ENCODE measurements at places on chromosomes 11 and 22. TPM values are rescaled to one million over a fixed set of nuclear protein-coding genes. Genes with fewer than 3 reads are reported as not detected.

DNA sequence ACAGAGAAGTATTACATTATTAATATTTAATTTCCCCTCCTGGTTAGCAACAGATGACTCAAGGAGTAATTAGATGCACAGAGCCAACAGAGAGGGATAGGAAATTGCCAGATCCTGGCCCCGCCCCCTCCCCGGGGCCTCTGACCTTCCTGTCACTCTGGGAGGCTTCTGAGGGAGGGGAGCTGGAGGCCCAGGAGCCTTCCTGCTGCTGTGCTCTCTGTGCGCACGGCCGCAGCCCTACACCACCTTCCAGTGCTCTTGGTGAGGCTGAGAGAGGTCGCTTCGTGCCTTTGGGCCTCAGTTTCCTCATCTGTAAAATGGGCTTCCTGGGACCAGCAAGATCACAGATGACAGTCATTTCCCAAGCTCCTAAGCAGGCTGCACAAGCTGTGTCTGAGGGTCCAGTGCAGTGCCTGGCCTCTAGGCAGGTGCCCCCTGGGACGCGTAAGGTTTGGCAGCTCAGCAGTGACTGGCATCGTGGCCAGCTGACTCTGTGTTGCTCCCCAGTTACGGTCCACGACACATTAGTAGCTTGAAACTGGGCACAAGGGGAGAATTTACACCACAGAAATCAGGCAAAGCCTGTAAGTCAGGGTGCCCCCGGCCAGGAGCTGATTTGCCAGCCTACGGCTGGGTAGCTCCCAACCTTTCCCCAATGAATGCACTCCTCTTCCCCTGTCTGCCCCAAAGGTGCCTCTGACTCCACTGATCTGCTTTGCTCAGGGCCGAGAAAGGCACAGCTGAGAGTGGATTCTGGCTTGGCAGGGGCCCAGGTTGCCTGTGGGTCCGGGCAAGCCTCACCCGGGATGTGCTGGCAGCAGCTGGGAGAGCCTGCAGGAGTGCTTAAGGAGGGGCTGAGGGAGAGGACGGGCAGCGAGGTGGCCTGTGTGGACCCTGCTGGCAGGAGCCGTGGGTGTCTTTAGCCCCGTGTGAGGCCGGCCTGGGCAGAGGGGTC, 2.3 kb downstream of the ADORA2A start:
- H3K4me1 ChIP-seq: peaks cover 71% of the 10 kb centered on the region
- peak overlapping the region; percentile 94 for H3K27ac ChIP-seq
- peak; percentile 82 for DNase-seq
- H3K27me3 ChIP-seq: no peaks in the 10 kb centered on the region

DNA sequence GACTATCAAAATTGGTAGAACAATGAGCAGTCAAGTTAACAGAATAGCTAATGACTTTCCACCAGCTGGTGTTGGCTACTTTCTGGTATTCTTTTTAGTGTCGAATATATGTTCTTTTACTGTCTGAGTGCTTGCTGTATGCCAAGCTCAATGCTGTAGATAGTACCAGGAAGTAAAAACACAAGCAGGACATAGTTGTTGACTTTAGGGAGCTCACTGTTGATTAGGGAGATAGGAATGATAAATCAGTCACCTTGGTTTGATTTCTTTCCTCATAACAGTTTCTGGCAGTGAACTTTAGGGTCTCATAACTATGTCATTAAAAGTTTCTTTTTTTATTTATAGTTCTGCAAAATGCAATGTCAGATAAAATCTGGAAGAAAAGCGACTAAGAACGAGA, 9.0 kb downstream of the HMGXB4 start:
- H3K27me3 ChIP-seq: no peaks in the 10 kb centered on the region
- DNase-seq: no peak
- H3K27ac ChIP-seq: no peak overlapping the region
- H3K36me3 ChIP-seq: peaks cover 45% of the 10 kb centered on the region

DNA sequence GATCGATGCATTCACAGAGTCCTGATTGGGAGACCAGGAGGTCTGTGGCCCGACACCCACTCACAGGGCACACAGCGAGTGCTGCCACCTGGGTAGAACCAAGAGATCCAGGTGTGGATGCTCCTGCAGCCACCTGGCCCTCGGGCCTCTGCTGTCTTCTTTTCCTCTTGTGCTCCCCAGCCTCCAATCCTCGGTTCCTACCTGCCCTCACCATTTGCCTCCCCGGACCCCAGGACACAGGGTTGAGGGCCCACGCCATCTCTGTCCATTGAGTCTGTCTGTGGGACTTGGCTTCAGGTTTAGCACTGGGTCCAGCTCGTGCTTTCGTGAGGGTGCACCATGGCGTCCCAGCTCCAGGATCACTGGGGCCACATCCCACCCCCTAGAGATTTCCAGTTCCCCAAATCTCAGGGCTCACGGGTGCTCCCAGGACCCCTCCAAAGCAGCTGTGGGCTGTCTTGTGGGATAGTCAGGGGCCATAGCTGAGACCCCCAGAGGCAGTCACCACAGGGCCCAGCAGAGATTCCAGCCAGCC, 591.1 kb downstream of the BRD1 start:
- H3K36me3 ChIP-seq: no peaks in the 10 kb centered on the region
- H3K4me3 ChIP-seq: no peak overlapping the region
- H3K27ac ChIP-seq: no peak overlapping the region
- peaks cover 6% of the 10 kb centered on the region for H3K27me3 ChIP-seq
- no peaks in the 10 kb centered on the region for H3K4me1 ChIP-seq
- DNase-seq: no peak

DNA sequence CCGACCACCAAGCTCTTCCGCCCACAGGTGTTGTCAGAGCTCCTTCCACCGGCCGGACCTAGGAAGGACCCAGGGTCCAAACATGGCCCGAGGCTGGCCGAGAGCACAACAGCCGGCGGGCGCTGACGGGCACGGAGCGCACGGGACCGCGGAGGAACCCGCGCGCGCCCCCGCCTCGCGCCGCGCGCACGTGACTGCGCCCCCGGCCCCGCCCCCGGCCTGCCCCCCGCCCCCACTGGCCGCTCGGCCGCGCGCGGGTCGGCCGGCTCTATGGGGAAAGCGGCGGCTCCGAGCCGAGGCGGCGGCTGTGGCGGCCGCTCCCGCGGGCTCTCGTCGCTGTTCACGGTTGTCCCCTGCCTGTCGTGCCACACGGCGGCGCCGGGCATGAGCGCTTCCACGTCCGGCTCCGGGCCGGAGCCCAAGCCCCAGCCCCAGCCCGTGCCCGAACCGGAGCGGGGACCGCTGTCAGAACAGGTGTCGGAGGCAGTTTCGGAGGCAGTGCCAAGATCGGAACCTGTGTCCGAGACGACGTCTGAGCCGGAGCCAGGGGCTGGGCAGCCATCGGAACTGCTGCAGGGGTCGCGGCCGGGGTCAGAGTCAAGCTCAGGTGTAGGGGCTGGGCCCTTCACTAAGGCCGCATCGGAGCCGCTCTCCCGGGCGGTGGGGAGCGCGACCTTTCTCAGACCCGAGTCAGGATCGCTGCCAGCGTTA, at the start of gene OSBP2:
Gene OSBP2 (plus strand): TSS at position 235 of the 711 bp plus-strand sequence. CDS start 36 bp downstream, at position 271.
- H3K4me3 ChIP-seq: peak within 1 kb of the TSS; percentile 89
- H3K36me3 ChIP-seq: no peaks in the 10 kb centered on the region
- H3K27ac ChIP-seq: peak within 1 kb of the TSS; percentile 4
- DNase-seq: peak; percentile 32
- peaks cover 11% of the 10 kb centered on the region for H3K27me3 ChIP-seq

DNA sequence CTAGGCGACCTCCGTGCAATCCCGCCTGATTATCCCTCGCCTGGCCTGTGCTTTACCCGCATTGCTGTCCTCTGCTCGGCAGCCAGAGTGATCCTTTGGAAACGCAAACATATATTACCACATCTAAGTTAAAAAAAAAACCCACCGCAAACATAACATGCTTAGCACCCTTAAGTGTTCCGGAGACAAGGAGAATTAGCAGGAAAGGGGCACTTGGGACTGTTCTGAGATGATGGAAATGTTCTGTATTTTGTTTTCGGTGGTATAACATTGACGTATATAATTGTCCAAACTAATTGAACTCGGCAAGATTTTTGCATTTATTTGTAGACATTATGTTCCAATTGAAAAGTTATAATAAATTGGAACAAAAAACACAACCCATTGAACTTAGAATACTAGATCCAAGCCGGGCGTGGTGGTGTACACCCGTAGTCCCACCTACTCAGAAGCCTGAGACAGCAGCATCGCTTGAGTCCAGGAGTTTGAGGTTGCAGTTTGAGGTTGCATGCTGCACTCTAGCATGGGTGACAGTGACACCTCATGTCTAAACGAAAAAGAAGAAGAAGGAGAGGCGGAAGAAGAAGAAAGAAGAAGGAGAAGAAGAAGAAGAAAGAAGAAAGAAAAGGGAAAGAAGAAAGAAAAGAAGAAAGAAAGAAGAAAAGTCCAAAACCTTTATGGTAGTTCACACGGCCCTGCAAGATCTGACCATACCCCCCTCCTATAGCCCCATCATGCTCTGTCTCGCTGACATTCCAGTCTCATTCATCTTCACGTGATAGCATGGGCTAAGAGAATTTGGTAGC, 604 bp upstream of the POLR3H start:
- H3K4me3 ChIP-seq: peak overlapping the region; percentile 95
- peaks cover 41% of the 10 kb centered on the region for H3K4me1 ChIP-seq
- DNase-seq: no peak
- peaks cover 21% of the 10 kb centered on the region for H3K36me3 ChIP-seq
- peak overlapping the region; percentile 89 for H3K27ac ChIP-seq

DNA sequence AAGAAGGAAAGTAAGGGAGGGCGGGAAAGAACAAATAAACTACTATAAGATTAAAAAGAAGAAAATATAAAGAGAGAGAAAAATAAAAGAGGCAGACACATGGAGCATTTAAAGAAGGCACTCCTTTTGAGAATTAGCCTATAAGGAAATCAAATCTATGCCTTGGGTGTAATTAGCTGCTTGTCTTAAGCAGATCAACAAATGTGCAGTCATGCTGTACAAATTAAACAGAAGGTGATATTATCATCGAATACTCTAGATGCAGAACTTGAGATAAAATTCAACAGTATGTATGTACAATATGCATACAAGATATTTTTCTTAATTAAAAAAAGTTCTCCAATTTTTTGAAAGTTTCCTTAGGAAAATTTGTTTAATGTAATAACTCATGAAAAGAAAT, 623.0 kb upstream of the CHORDC1 start:
- DNase-seq: no peak
- H3K27me3 ChIP-seq: no peaks in the 10 kb centered on the region
- no peaks in the 10 kb centered on the region for H3K4me1 ChIP-seq

DNA sequence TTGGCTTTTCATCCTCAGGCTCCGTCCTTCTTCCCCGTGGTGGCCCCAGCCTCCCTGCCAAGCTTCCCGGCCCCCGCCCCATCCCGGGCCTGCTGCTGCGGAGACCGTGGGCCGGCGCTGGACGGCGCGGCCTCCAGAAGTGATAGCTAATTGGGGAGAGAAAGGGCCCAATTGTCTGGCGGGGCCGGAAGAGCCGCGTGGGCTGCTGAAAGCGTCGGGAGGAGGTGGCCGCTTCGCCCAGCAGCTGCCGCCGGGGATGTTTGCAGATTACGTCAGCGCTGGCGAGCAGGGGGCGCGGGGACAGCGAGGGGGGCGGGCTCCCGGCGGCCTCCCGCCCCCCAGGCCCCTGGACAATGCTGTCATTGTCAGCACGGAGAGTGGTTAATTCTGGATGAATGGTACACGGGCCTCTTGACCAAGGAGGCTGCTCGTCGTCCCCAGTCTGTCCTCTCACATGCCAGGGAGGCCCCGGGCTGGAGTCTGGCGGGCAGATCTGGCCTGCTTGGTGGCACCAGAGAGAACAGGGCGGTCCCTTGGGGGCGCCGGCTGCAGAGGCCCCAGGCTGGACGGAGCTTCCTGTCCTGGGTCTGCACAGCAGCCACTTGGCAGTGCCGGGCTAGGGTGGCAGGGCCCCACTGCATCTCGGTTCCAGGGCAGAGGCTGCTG, 1.6 kb downstream of the SMIM38 start:
- peaks cover 14% of the 10 kb centered on the region for H3K4me1 ChIP-seq
- no peak overlapping the region for H3K4me3 ChIP-seq
- no peaks in the 10 kb centered on the region for H3K36me3 ChIP-seq
- DNase-seq: peak; percentile 34

DNA sequence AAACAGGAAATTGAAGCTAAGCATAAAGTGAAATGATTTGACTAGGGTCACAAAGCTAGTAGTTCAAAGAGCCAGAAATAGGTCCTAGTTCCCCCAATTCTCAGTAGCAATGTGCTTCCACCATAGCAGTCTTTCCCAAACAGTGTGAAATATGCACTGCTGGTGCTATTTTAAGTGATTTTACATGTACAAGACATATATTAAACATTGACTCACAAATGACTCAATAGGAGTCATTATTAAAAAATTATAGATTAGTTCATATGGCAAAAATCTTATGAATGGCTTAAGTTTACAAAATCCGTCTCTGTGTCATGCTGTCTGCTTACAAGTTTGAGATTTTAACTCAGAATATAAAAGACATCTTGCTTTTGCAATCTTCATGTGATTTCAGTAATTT, 21.4 kb downstream of the KIF18A start:
- no peaks in the 10 kb centered on the region for H3K27me3 ChIP-seq
- no peak overlapping the region for H3K27ac ChIP-seq
- peaks cover 23% of the 10 kb centered on the region for H3K36me3 ChIP-seq
- H3K4me3 ChIP-seq: no peak overlapping the region
- H3K4me1 ChIP-seq: no peaks in the 10 kb centered on the region

Gene P2RX6
- total RNA-seq: 0.43 TPM

All from activated naive CD8-positive, alpha-beta T cell treated with anti-CD3 and anti-CD28 coated beads for 36 hours (primary cell).